Effector memory CD4-positive, alpha-beta T cell (primary cell): ENCODE measurements at places on chromosomes 16 and 17.

GRCh38 chr16:83397601-83398291 lies 410.0 kb upstream of the HSBP1 start:
- no peak for DNase-seq

DNA sequence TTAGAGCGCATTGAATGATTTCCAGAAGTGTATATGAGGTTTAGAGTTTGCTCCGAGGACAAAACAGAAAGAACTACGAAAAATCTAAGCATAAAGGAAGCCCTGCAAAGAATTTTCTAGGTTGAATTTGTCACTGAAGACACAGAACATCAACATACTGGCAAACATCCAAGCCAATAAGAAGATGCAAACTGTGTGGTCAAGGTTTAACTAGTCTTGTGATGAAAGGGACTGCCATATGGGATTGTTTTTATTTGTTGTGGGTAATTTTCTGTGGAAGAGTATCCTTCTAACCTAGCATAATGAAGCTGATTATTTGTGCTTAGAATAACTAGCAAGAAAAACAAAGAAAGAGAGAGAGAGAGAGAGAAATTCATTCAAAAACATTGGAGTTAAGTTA lies 492.0 kb upstream of the ERCC4 start:
- DNase-seq, result no peak

- no peak for DNase-seq
Measured at GRCh38 chr17:65601145-65601544, 39.7 kb upstream of the AXIN2 start.

DNA sequence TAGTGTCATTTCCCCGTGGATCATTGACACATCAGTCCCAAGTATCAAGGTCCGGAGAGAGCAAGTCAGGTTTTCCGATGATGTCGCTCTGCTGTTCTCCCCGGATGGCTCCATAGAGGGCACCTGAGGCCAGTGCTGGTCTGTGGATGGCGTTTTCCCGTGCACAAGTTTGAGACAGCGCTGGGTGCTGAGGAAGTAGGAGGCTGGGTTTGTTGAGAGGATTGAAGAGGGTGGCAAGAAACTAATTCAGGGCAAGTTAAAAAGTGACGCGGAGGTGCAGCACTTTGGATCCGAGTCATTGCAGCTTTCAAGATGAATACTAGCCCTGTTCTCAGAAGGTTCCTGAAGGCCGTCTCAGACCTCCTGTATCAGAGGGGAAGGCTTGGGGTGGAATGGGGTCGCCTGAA lies 7.7 kb downstream of the NUBP1 start:
- DNase-seq, result no peak

- no peak for DNase-seq
Measured at GRCh38 chr17:53924530-53925455, 102.1 kb downstream of the KIF2B start.

DNA sequence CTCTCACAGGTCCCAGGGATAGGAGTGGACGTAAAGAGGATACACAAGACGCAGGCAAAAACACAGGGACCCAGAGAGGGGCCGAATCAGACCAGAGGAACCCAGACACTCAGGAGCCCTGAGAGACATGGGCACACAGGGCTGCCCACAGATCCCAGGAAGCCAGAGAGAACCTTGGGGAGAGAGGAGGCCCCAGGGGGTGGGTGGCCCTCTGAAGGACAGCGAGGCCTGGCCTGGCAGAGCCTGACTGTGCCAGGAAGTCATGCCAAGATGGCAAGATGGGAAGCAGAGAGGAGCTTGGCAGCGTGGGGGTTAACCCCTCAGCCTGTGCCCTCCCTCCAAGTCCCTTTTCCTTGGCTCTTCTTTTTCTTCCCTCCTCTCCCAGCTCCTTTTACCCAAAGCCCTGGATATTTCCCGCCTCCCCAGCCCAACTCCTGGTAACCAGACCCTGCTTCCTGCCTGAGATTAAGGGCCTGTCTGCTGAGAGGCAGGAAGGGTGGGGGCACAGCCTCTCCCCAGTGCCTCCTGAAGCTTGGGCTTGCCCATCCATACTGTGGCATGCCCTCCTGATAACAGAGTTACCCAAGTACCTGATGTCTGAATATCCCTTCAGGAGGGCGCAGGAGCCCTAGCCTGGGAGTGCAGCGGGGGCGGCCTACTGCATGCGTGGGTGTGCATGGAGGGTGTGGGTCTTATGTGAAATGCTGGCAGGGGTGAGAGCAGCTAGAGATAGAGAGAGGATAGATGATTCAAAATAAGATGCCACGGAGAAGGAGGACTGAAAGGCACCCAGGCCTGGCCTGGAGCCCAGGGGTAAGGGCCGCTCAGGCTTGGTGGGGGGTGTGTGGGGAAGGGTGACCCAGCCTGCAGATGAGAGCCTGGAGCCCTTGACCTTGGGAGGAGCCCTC lies 6.0 kb upstream of the TBX21 start:
- DNase-seq, result no peak
